ENCODE measurements at places on chromosomes 2 and 18. TPM values are rescaled to one million over a fixed set of nuclear protein-coding genes. Genes with fewer than 3 reads are reported as not detected.

DNA sequence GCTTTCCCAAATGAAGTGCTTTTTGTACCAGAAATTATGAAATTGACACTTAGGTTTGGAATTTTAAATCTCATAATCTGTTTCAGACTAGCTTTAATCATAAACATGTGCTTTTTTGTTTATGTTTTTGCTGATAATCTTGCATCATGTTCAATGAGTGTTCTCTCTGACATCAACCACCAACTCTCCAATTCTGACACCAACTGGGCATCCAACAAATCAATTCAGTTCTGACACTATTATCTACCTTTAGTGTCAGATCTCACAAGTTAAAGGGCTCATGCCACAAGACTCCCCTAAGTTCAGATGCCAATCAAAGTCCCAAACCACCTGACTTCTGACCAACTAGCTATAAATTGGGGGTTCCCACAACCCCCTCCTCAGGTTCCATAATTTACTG is 19.6 kb downstream of the PELI1 start:
- no peak for DNase-seq

DNA sequence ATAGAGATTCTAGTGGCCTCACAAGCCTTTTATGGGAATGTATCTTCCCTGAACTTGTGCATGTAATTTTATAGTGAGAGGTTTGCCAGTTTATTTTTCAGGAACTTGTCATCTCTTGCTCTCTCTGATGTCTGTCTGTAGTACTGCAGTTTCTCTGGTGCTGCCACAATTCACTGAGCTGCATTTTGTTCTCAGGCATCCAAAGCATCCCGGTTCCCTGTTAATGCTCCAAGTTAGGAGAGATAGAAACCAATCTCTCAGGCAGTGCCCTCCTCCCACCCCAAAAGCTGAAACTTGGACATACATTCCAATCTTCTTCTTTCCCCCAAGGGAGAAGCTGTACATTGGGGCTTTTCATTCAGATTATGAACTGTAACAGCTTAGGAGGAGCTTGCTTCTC is 30.1 kb upstream of the GRB14 start:
- DNase-seq: no peak

GRCh38 chr2:241808051-241808720 is 807 bp upstream of the NEU4 start:
- DNase-seq: no peak

DNA sequence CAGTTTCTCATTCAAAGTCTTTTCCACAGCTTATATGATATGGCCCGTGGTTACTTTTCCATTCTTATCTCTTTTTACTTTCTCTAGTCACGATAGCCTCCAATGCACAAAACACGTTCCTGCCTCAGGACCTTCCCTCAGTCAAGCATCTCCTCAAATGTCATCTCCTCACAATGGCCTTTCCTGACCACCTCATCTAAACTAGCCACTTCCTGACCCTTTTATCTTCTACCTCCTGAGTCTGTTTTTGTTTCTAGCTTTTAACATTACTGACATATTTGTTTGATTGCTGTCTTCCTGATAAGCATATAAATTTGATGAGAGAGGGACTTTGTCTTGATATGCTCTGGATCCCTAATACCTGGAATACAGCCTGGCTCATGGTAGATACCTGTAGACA is 7.6 kb downstream of the PGAP1 start:
- DNase-seq: no peak

DNA sequence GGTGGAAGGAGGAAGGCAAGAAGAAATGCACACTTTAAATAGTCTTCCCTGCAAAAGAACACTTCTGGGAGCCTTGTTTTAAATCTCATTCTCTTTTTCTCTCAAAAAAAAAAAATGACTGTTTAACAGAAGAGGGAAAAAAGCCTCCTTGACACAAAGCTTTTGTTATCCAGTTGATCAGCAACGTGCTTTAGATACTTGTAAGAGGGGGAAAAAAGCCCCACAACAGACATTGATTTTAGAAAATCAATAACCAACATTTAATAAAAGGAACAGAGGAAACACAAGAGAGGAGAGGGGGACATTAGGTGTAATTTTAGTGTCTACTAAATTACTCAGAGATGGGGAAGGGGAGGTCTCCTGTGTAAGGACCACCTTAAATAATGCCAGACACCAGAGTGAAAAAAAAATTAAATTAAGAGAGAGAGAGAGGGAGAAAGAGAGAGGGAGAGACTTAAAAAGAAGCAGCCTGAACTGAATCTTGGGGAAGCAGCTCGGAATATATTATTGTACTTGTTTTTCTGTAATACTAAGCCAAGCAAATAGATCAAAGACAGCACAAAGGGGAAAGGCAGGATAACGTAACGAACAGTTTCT is 4.7 kb downstream of the ZEB2 start:
- no peak for DNase-seq

DNA sequence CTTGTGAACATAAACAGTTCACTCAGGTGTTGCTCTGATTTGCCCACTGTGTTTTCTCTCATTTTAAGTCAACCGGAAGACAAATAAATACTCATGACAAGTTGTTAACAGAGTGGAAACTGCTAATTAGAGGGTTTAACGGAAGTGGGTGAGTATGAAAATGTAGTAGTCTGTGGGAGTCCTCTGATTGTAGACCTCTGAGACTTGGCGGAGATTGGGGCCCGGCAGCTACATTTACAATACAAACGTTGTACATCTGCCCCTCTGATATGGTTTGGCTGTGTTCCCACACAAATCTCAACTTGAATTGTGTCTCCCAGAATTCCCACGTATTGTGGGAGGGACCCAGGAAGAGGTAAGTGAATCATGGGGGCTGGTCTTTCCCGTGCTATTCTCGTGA is 107.3 kb upstream of the FAM98A start:
- no peak for DNase-seq

DNA sequence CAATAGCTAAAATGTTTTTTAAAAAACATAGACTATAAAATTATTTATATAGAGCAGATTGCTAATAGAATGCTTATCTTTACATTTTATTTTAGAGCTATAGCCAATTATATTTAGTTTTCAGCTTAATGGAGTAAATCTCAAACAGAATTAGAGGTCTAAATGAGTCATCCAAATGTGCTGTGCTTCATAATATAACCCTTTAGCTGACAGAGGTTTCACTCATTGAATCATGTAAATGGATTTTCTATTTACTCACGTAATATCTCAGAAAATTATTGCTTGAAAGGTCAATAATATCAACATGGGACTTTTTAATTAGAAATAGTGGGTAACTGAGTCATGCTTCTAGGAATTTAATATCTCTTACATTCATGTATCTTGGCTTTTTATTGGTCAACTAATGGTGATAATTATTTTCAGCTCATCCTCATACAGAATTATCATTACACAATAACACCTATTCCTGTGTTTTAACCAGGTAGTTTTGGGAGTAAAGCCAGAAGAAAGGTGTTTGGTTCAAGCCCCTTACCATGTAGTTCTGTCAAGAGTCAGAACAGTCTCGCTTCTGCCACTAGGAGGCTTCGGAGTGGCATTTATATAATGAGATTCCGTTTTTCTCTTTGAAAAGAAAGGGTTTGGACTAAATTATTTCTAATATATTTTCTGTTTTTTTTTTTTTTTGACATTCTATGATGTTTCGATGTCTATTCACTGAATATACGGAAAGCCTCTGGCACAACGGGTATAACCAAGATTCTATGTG is 217.6 kb downstream of the CDH7 start:
- no peak for DNase-seq

GRCh38 chr18:57651914-57652313 is 30.3 kb upstream of the NARS1 start:
- DNase-seq: no peak

HRH4 gene
- not detected for total RNA-seq

SKOR2 gene
- total RNA-seq: not detected
